ENCODE measurements at places on chromosomes 3 and 15.

GRCh38 chr3:197181741-197182140 lies 116.7 kb downstream of the DLG1 start:
- no peak overlapping the region for H3K4me3 ChIP-seq
- no peak for DNase-seq
- no peak overlapping the region for H3K27ac ChIP-seq

DNA sequence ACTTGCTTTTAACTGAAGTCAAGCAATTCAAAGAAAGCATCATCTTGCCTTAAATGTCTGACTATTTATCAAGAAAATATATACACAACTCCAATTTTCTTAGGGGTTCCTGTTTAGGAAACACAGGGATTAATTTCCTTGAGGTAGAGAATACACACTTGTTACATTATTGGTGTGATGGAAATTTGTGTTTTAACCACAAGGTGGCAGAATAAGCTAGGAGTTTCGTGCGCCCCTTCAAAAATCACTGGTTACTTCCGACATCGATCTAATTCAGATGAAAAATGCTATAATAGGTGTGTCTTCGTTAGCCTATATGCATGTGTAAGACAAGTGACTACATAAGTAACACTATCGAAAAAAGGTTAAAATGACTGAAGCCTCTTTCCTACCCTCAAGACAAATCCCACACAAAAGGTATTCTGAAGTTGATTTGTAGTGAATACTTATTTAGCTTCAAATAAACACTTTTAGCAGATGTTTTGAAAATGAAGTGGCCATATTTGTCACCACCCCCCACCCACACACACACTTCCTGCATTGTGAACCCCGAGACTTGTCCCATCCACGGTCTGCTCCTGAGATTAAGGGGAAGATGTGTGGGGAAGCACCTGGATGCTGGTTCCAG lies 246.5 kb downstream of the ROBO1 start:
- H3K27me3 ChIP-seq, result peaks cover 14% of the 10 kb centered on the region
- no peaks in the 10 kb centered on the region for H3K36me3 ChIP-seq
- H3K4me3 ChIP-seq, result peak overlapping the region; percentile 49
- no peak for DNase-seq

DNA sequence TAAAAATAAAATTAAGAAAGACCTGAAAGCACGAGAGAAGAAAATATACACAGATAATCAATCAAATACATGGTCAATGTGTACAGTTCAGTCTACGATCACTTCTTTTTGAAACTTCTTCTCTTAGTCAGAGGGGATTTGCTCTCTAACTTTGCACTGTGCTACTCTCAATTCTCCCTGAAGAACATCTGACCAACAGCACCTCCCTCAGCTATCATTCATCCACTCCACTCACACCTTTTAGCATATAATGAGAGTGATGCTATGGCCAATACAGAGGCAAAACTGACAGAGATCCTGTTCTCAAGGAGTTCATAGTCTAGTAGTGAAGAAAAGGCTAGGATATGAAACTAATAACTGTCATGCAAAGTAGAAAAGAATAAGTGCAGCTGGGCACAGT lies 45.9 kb downstream of the P3H2 start:
- H3K4me1 ChIP-seq, result peaks cover 34% of the 10 kb centered on the region
- H3K4me3 ChIP-seq, result no peak overlapping the region
- H3K36me3 ChIP-seq, result no peaks in the 10 kb centered on the region
- no peaks in the 10 kb centered on the region for H3K27me3 ChIP-seq
- no peak for DNase-seq

DNA sequence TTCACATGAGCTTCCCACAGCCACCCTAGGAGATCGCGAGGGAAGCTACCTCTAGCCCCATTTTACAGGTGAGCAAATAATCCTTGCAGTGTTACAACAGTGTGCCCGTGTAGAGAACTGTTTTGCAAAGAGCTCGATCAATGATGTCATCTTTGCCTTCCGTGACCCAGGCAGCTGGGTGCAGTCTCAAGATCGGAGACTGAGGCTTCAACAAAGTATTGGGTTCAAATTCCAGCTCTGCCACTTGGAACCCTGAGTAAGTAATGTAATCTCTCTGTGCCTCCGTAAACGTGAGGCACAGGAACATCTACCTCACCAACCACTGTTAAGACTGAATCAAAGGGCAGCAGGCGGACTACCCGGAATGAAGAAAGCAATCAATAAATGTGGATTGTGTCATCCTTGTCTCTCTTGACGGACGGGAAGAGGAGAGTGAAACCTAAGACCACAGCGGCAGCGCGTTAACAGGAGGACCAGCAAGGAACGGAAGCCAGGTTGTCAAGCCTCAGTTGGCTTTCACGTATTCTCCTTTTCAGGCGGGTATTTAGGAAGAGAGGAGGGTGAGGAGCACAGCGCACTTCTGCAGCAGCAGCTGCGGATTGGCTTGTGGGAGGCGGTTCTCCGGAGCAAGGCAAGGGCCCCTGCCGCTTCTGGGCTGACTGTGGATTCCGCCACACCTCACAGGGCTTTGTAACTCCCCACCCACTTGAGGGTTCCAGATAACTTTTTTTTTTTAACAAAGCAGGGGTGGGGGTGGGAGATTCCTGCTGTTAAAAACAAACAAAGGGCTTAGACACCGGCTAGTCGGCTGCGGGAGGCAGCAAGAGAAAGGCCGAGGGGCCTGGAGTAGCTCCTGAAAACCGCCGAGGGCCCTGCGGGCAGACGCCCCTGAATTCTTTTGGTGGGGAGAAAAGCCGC lies 1.5 kb upstream of the SMAD3 start:
- H3K4me3 ChIP-seq, result peak overlapping the region; percentile 88
- H3K4me1 ChIP-seq, result peaks cover 42% of the 10 kb centered on the region
- peaks cover 2% of the 10 kb centered on the region for H3K36me3 ChIP-seq

DNA sequence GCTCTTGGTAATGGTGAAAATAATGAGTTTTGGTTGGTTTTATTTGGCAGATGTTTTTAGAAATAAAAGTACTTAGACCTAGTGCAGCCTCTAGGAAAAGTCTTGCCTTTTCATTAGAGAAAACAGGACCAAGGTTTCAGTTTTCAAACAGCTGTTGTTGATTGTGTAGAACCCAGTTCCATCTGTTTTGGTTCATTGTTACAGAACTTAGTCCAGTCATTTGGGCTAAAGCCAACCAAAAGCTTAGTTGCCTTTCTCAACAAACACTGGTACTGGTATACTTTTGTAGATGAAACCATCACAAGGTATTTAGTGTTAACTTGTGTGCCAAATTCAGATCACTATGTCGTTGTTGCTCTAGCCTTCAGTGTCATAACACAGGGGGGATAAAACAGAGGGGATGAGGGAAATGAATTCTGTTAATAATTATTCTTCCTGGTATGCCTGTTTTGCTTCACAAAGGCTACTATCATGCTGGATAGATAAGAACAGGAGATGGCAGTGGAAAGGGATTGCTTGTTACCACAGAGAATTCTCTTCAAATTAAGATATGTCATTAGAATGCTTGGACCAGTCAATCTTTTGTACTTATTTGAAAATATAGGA lies 12.6 kb upstream of the APH1B start:
- H3K27me3 ChIP-seq, result no peaks in the 10 kb centered on the region
- no peak for DNase-seq
- peaks cover 28% of the 10 kb centered on the region for H3K36me3 ChIP-seq

DNA sequence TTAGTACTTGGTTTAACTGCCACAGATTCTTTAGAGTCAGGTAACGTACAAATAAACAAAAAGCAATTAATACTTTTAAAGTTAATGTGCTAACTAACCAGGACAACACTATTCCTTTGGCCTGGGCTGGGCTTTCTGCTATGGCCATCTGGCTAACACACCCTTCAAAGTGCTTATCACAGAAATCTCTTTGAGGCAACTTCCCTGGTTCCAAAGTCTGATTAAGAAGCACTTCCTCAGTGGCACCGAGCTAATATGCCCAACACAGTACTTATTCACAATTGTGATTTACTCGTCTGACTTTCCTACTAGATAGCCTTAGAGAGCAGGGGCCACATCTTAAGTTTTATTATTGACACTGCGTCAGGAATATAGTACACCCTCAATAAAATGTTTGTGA lies 191.4 kb downstream of the MEIS2 start:
- no peak overlapping the region for H3K27ac ChIP-seq
- H3K4me3 ChIP-seq, result no peak overlapping the region
- H3K27me3 ChIP-seq, result no peaks in the 10 kb centered on the region
- peaks cover 16% of the 10 kb centered on the region for H3K36me3 ChIP-seq

GRCh38 chr3:159764490-159765029 lies 224.1 kb upstream of the IL12A start:
- no peak for DNase-seq
- H3K36me3 ChIP-seq, result no peaks in the 10 kb centered on the region
- H3K4me1 ChIP-seq, result peaks cover 26% of the 10 kb centered on the region
- peaks cover 40% of the 10 kb centered on the region for H3K27me3 ChIP-seq
- H3K27ac ChIP-seq, result peak overlapping the region; percentile 81

DNA sequence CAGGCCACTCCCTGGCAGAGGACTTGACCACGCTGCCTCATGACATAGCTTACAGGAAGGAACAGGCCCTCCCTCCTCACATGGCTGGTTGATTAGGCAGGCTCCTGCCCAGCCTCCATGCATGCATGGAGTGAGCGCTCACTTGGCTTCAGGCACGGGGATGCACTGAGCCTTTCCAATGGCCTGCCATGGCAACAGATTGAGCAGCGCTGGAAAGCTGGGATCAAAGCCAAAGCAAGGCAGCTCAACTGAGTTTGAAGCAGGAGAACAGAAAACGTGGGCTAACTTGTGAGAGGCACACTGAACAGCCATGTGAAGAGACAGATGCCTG lies 5.9 kb upstream of the GRAMD2A start:
- H3K36me3 ChIP-seq, result peaks cover 27% of the 10 kb centered on the region
- H3K4me3 ChIP-seq, result no peak overlapping the region
- no peak overlapping the region for H3K27ac ChIP-seq
- H3K4me1 ChIP-seq, result no peaks in the 10 kb centered on the region
- no peak for DNase-seq

GRCh38 chr15:57503911-57504598 lies 87.6 kb upstream of the MYZAP start:
- H3K4me1 ChIP-seq, result peaks cover 71% of the 10 kb centered on the region
- H3K27ac ChIP-seq, result peak overlapping the region; percentile 95
- H3K27me3 ChIP-seq, result no peaks in the 10 kb centered on the region
- no peak overlapping the region for H3K4me3 ChIP-seq
- peaks cover 4% of the 10 kb centered on the region for H3K36me3 ChIP-seq

DNA sequence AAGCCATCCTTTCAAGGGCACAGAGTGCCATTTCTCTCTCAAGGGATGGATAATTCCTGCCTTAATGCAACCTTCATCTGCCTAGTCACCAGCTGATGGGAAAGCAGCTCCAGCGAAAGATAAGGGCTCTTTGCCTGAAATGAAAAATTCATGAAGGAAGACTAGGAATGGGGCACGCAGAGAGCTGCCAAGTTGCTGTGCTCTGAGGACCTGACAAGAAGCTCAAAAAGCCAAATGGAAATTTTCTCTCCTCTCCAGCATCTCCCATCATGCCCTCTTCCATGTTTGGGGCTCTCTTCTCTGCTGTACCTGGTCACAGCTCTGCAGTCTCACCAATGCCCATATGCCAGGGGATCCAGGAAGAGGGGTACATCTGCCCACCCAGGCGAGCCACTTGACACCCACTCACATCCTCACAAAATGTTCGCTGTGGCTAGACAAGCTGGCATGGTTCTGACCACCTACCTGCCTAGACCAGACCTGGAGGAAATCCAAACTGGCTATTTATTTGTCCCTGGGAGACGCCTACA lies 29.3 kb upstream of the ABHD2 start:
- H3K36me3 ChIP-seq, result no peaks in the 10 kb centered on the region
- H3K4me3 ChIP-seq, result no peak overlapping the region
- H3K4me1 ChIP-seq, result peaks cover 5% of the 10 kb centered on the region
- no peak overlapping the region for H3K27ac ChIP-seq
- H3K27me3 ChIP-seq, result no peaks in the 10 kb centered on the region
